ENCODE measurements at places on chromosomes 16 and 17. TPM values are rescaled to one million over a fixed set of nuclear protein-coding genes. Genes with fewer than 3 reads are reported as not detected.

- peaks cover 6% of the 10 kb centered on the region for H3K27me3 ChIP-seq
- no peak overlapping the region for H3K4me3 ChIP-seq
- peak; percentile 38 for DNase-seq
- H3K36me3 ChIP-seq = no peaks in the 10 kb centered on the region
Measured at GRCh38 chr16:11398851-11399250, 53.6 kb downstream of the RMI2 start.

GRCh38 chr17:57676543-57676942 is 68.6 kb downstream of the CCDC182 start:
- no peak for DNase-seq
- H3K36me3 ChIP-seq = peaks cover 2% of the 10 kb centered on the region
- no peak overlapping the region for H3K27ac ChIP-seq

DNA sequence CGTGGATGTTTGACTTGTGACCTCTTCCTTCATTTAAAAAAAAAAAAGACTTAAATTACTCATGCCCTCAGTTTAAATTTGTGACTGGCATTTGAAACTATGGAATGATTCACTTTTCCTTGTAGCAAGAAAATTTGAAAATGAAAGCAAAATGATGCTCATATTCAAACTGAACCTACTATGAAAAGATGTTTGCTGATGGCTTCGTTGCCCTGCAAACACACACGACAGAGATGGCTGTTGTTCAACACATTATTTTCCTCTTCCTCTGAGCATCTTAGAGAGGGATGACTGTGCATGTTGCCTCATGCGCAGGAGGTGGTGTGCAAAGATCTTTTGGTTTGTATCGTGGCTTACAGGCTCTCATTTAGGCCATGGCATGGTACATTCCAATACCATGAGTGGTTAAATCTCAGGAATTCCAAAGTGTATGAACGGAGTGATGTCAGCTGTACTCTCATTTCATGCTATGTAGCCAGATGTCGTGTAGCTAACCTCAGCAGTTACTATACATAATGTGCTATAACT is 164.5 kb downstream of the PRKCA start:
- peak overlapping the region; percentile 29 for H3K4me3 ChIP-seq
- peaks cover 76% of the 10 kb centered on the region for H3K4me1 ChIP-seq
- H3K36me3 ChIP-seq = no peaks in the 10 kb centered on the region

DNA sequence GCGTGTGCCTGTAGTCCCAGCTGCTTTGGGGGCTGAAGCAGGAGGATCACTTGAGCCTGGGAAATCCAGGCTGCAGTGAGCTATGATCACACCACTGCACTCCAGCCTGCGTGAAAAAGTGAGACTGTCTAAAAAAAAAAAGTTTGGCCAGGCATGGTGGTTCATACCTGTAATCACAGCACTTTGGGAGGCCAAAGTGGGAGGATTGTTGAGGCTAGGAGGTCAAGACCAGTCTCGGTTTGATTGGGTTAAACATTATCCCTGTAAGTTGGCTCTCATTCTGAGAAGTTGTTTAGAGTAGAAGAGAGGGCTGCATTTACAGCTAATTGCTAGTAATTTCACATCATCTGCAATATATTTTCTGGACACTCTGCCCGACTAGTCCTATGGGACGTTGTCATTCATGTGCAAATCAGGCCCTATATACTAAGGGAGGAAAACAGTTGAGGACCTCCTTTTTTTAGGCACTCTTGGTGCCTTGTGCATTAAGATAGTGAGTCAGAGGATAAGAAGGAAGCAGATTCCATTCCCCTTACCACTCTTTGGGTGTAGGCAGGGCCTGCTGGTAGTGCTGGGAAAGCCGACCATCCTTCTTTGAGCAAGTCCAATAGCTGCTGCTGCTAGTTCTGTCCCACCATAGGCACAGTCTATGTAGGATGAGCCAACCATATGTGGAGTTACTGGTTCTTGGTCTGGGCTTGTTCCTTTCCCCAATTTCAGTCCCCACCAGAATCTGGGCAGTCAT is 18.7 kb downstream of the HMOX2 start:
- peak overlapping the region; percentile 87 for H3K27ac ChIP-seq
- H3K36me3 ChIP-seq = peaks cover 2% of the 10 kb centered on the region
- H3K27me3 ChIP-seq = no peaks in the 10 kb centered on the region

- H3K27ac ChIP-seq = no peak overlapping the region
- no peaks in the 10 kb centered on the region for H3K4me1 ChIP-seq
- no peak for DNase-seq
- peaks cover 2% of the 10 kb centered on the region for H3K27me3 ChIP-seq
- no peak overlapping the region for H3K4me3 ChIP-seq
- no peaks in the 10 kb centered on the region for H3K36me3 ChIP-seq
Measured at GRCh38 chr17:78294776-78295175, 63.3 kb downstream of the TMEM235 start.

DNA sequence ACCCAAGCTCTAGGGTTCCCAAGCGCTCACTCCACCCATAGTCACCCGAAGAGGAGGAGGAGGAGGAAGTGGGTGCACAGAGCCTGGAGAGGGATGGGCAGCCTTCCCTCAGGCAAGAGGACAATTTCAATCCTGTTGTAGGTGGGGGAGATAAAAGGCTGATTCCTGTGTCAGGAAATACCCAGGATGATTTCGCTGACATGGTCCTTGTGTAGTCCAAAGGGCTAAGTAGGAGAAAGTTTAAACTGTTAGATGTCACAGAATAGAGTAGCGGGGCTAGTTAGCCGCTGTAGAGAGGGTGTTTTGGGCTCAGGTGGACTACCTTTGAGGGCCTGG is 1.3 kb upstream of the EXOC7 start:
- DNase-seq = no peak
- H3K4me1 ChIP-seq = peaks cover 8% of the 10 kb centered on the region
- no peak overlapping the region for H3K27ac ChIP-seq
- H3K36me3 ChIP-seq = peaks cover 6% of the 10 kb centered on the region
- no peaks in the 10 kb centered on the region for H3K27me3 ChIP-seq

DNA sequence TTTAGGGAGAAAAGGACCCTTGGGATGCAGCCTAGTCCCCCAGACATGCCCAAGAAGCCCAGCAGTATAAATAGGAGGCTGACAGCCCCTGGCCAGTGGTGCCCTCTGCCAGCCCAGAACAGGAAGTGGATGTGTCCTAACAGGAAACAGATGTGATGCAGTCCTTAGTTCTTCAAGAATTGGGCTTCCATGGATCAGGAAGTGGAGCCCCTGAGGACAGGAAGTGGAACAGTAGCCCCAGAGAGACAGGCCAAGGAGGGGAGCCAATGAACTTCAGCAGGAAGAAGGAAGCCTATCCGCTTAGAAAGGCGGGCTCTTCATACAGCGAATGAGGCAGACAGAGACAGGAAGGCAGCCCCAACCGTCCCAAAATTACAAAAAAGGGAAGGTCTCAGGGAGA is 7.2 kb downstream of the CTF1 start:
- H3K4me1 ChIP-seq = peaks cover 8% of the 10 kb centered on the region
- no peaks in the 10 kb centered on the region for H3K27me3 ChIP-seq
- no peaks in the 10 kb centered on the region for H3K36me3 ChIP-seq
- H3K27ac ChIP-seq = peak overlapping the region; percentile 15
- no peak for DNase-seq
- no peak overlapping the region for H3K4me3 ChIP-seq

- peaks cover 2% of the 10 kb centered on the region for H3K27me3 ChIP-seq
Measured at GRCh38 chr16:85616607-85617321, 3.6 kb downstream of the GSE1 start.

DNA sequence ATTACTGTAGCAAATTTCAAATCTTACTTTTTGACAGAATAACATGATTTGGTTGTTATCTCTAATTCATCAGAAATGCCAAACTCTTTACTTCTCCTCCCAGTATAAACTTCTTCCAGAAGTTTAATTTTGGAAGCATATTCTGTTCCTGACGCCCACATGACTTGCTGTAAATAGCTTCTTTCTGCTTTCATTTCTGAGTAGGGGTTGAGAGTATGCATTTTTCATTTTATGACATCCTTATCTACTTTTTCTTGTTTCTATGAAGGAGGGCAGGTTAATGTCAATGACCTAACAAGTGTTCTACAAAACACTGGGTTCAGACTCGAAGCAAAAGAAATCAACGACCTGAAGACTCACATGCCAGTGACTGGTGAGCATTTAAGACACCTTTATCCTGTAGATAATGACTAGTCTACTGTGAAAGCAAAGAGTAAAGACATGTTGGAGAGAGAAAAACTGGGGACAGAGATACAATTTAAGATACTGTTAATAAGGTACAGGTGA is 36.5 kb upstream of the EFCAB3 start:
- no peak for DNase-seq
- peaks cover 3% of the 10 kb centered on the region for H3K4me1 ChIP-seq
- H3K27me3 ChIP-seq = peaks cover 43% of the 10 kb centered on the region
- no peak overlapping the region for H3K27ac ChIP-seq
- no peak overlapping the region for H3K4me3 ChIP-seq

DNA sequence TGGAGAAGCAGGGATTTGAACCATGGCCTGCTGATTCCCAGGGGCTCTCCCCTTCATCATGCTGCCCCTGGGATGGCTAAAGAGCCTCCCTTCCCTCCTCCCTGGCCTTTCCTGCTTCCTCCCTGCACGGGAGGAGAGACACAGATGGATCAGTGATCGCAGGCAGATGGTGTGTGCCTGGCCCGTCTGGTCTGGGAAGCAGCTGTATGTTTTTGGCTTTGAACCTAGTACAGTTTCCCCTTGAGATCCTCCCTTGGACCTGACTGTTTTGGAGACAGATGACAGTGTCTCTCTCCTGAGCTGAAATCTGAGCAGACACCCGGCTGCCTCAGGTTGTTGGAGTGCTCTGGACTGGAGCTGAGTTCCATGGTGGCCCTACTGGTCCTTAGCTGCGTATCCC is 29.0 kb upstream of the ATP2C2 start:
- H3K27ac ChIP-seq = no peak overlapping the region
- peaks cover 12% of the 10 kb centered on the region for H3K36me3 ChIP-seq
- peaks cover 29% of the 10 kb centered on the region for H3K27me3 ChIP-seq
- H3K4me1 ChIP-seq = no peaks in the 10 kb centered on the region
- DNase-seq = peak; percentile 32

- no peaks in the 10 kb centered on the region for H3K27me3 ChIP-seq
- DNase-seq = no peak
- H3K4me1 ChIP-seq = peaks cover 34% of the 10 kb centered on the region
- peaks cover 1% of the 10 kb centered on the region for H3K36me3 ChIP-seq
- no peak overlapping the region for H3K27ac ChIP-seq
Measured at GRCh38 chr17:64115043-64115698, 14.8 kb downstream of the ERN1 start.

DNA sequence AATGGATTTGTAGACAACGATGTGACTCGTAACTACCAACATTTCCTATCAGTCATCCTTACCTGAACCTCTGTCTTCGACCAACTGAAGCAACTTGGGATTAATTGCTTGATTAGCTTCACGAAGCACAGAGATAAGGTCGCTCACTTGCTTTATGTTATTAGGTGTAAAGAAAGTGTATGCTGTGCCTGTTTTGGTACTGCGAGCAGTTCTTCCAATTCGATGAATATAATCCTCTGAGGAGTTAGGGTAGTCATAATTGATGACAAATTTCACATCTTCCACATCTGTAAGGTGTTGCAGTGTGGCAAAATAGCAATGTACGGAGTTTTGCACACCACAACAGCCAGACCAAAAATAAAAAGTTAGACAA is 3.6 kb upstream of the POLG2 start:
- no peaks in the 10 kb centered on the region for H3K27me3 ChIP-seq
- H3K4me1 ChIP-seq = peaks cover 86% of the 10 kb centered on the region
- DNase-seq = no peak

DNA sequence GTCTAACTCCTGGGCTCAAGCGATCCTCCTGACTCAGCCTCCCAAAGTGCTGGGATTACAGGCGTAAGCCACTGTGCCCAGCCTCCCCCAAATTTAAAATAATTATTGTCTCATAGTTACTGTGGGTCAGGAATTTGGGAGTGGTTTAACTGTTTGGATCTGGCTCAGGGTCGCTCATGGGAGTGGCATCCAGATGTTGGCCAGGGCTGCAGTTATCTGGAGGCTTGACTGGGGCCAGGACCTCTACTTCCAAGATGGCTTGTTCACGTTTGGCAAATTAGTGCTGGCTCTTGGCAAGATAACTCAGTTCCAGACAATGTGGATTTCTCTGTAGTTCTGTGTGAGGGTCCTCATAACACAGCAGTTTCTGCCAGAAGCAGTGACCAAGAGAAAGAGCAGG is 8.0 kb downstream of the TEN1 start:
- H3K36me3 ChIP-seq = peaks cover 11% of the 10 kb centered on the region
- H3K4me1 ChIP-seq = peaks cover 17% of the 10 kb centered on the region
- DNase-seq = no peak
- H3K4me3 ChIP-seq = no peak overlapping the region

GRCh38 chr16:28504707-28505404 is 1.8 kb downstream of the IL27 start:
- H3K4me1 ChIP-seq = no peaks in the 10 kb centered on the region
- DNase-seq = no peak
- H3K27me3 ChIP-seq = peaks cover 11% of the 10 kb centered on the region

DNA sequence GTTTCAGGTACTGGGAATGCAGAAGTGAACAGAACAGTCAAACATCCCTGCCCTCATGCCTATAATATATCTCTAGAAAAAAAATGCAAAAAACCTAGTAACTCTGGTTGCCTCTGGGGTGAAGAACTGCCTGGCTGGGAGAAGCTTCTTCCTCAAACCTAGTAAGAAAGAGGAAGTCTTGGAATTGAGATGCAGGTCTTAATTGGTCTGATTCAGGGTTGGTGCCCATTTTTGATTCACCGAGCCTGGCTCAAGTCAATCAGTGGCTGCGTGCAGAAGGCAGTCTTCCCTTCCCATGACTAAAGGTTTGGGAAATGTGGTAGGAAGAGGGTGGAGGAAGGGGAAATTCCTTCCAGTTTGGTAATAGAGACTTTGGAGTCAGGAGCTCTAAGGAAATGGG is 22.4 kb downstream of the CDRT15 start:
- no peak for DNase-seq
- H3K27ac ChIP-seq = no peak overlapping the region
- no peak overlapping the region for H3K4me3 ChIP-seq
- peaks cover 19% of the 10 kb centered on the region for H3K36me3 ChIP-seq
- H3K4me1 ChIP-seq = peaks cover 4% of the 10 kb centered on the region

DNA sequence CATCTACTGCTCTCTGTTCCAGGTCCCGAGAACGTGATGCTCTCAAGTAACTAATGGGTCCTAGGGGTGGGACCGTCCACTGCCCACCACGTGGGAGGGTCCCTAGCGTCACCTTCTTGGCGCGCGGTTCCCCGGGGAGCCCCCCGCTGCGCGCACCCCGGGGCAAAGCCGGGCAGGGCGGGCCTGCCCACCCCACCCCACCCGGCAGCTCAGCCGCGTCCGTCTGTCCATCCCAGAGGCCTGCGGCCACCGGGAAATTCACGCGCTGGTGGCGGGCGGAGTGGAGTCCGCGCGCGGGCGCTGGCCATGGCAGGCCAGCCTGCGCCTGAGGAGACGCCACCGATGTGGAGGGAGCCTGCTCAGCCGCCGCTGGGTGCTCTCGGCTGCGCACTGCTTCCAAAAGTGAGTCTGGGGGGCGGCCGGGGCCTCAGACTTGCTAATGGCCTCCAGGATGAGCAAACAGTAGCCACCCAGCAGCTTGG is 494 bp downstream of the PRSS41 start:
- no peak overlapping the region for H3K4me3 ChIP-seq
- H3K27me3 ChIP-seq = peaks cover 11% of the 10 kb centered on the region
- no peaks in the 10 kb centered on the region for H3K4me1 ChIP-seq
- no peak overlapping the region for H3K27ac ChIP-seq

The SYCE1L gene
- 3.1 TPM for total RNA-seq

The GJC1 gene
- 26.8 TPM for total RNA-seq

The KRTAP9-2 gene
- total RNA-seq = not detected

The HSD17B2 gene
- not detected for total RNA-seq

The SOX15 gene
- total RNA-seq = 0.32 TPM

All from chondrocyte (in vitro differentiated cells).